ENCODE measurements at places on chromosomes 7 and 10.

DNA sequence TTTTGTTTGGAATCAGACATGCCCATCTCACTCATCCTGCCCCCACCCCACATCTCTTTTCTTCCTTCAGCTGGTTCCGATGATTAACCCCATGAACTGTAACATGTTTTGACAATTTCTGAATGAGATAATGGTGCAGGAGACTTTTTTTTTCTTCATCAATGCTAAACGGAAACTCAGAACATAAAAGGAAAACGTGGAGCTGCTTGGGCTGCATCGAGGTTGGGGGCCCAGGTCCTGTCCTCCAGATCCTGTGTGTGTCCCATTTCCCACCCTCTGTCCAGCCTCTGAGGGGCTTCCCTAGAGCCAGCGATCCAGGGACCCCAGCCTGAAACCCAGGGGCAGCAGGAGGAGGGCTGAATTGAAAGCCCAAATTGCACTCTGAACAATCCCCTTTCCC is 263.8 kb upstream of the GRB10 start:
- no peak for DNase-seq

GRCh38 chr10:63068246-63068645 is 64.9 kb upstream of the NRBF2 start:
- DNase-seq, result no peak

GRCh38 chr10:20162123-20162522 is 345.9 kb downstream of the PLXDC2 start:
- DNase-seq, result no peak

GRCh38 chr10:72927485-72927884 is 27.1 kb downstream of the PLA2G12B start:
- DNase-seq, result no peak

- no peak for DNase-seq
Measured at GRCh38 chr10:87623191-87623590, 36.5 kb upstream of the PAPSS2 start.

- no peak for DNase-seq
Measured at GRCh38 chr10:94123258-94123995, 129.7 kb downstream of the PLCE1 start.

GRCh38 chr10:89615112-89615511 is 29.9 kb downstream of the PANK1 start:
- no peak for DNase-seq

- DNase-seq, result no peak
Measured at GRCh38 chr7:127950233-127950935, 80.9 kb downstream of the LRRC4 start.

- no peak for DNase-seq
Measured at GRCh38 chr7:27897441-27897847, 157.5 kb downstream of the TAX1BP1 start.

GRCh38 chr10:104351919-104352318 is 1.7 kb upstream of the CFAP58 start:
- no peak for DNase-seq

DNA sequence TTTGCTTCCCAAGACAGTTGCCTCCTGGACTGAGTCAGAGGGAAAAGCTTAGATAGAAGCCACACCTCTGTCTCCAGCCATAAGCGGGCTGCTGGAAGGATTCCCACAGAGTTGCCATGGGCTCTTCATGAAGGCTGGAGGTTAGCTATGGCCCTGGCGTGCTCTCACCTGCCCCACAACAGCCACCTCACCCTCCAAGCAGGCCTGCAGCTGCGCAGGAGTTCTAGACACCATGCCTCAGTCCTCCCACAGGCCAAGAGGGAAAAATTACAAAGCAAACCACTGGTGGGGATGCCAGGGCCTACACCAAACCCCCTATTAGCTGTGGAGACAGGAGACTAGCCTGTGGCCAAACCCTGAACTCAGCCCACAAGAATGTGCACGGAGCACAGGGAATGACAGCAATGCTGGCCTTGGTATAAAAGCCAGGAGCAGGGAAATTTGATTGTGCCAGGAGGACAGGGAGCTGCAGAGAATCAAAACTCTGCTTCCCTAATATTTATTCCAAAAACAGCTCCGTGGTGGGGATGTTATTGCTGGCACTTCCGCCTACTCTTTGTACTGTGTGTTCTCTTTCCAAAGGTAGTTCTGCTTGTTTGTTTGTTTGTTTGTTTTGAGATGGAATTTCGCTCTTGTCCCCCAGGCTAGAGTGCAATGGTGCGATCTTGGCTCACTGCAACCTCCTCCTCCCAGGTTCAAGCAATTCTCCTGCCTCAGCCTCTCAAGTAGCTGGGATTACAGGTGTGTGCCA is 60.3 kb upstream of the STK17A start:
- no peak for DNase-seq

GRCh38 chr7:94088560-94088959 is 84.4 kb upstream of the BET1 start:
- DNase-seq, result no peak

Data from stimulated activated CD8-positive, alpha-beta memory T cell treated with anti-CD3 and anti-CD28 coated beads, Interleukin-2, amount 100 ng/mL, for 1 hour (primary cell).